ENCODE measurements at places on chromosomes 12 and 14.
A peak's percentile ranks its signal among the peaks of the same experiment; 100 is the strongest.

GRCh38 chr14:104216457-104216856, 78.1 kb downstream of the KIF26A start:
- DNase-seq, result no peak

DNA sequence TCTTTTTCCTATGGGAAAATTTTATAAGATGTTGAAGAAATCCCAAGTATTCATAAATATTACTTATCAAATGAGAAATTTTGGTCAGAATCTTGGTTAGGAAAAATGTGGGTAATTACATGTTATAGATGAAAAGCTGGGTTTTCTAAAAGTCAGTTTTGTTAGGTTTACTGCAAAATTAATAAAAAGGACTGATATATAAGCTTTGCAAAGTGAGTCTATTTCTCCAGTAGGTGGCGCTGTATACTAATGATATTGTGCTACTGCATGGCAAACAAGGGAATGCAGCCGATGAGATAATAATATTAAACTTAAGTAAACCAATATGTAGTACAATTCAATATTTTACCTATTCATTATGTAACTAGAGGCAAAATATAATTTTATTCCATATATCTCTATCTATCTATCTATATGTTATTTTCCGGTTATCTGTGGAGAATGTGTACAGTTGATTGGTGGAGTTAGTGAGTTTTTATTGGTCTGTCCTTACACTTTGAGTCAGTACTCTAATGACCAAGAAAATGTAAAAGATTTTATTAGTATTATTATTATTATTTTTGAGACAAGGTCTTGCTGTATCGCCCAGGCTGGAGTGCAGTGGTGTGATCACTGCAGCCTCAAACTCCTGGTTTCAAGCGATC, 32.9 kb downstream of the MIPOL1 start:
- DNase-seq, result peak; percentile 43

DNA sequence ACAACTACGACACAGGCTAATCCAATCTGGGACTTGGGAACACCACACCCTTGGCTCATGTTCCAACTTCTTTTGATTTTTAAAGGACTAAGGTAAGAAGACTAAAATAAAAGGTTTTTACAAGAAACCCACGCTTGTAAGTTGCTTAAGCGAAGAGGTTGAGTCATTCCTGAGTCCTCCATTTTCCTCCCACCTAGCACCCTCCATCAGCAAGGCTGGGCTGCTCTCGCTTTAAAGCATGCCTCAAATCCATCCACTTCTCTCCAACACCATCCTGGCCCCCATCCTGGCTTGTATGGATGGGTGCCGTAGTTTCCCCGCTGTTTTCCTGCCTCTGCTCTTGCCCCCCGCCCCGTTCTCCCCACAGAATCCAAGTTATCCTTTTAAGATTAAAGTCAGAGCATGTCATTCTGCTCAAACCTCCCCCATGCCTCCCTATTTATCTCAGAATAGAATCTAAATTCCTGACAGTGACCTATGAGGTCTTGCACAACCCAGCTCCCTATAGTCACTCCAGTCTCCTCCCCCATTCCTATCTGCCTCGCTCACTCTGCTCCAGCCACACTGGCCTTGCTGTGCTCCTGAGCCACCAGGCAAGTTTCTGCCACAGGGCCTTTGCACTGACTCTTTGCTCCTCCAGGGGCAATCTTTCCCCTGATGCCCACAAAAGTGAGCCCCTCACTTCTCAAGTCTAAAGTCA, 34.5 kb downstream of the SCARB1 start:
- DNase-seq, result peak; percentile 91

GRCh38 chr14:102255401-102256190, 49.4 kb downstream of the MOK start:
- no peak for DNase-seq

- peak; percentile 34 for DNase-seq
Observed at GRCh38 chr14:92122351-92122677, 545 bp downstream of the CPSF2 start.

GRCh38 chr12:121537814-121538698, 42.8 kb downstream of the KDM2B start:
- no peak for DNase-seq
